ENCODE measurements at places on chromosomes 2 and 18.
A peak's percentile ranks its signal among the peaks of the same experiment; 100 is the strongest.

- DNase-seq = no peak
These were observed 255.4 kb downstream of the NDUFA10 start for GRCh38 chr2:239769554-239770245.

- no peak for DNase-seq
These were observed 34.5 kb upstream of the L3MBTL4 start for GRCh38 chr18:6449213-6449612.

DNA sequence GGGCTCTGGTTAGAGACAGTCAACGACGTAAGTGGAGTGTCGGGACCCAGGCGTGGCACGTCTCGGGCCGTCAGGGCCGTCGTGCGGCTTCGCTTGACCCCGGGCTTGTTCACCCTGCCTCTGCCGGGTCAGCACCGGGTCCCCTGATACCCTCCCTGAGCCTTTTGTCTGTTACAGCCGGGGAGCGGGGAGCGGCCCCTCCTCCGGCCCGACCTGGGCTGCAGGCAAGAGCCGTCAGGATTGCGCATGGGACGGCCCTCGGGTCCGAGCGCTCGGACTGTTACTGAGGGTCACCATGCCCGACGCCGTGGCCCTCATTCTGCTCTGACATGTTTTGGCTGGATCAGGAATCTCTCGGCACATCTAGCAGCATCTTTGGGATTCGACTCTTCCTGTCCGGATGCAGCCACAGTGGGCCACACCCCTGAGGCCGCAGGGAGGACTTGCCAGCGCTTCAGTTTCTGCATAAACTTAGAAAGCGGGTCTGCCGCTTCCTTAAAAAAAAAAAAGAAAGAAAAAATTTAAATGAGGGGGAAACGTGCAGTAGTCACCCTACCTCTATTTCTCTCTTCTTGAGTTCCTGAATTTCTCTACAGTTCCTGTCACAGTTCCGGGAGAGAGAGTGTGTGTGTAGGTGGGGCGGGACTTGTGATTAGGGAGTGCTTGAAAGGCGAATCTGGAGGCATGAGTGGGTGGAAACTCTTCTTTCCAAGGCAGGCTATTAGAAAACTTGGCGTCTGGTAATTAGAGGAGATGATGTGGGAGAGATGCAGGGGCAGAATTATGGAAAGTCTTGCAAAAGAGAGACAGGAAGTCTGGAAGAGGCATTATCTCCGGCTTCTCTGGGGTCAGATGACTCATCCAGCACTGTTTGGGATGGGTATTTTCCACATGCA, 909 bp downstream of the TMEM87B start:
- DNase-seq = peak; percentile 34

DNA sequence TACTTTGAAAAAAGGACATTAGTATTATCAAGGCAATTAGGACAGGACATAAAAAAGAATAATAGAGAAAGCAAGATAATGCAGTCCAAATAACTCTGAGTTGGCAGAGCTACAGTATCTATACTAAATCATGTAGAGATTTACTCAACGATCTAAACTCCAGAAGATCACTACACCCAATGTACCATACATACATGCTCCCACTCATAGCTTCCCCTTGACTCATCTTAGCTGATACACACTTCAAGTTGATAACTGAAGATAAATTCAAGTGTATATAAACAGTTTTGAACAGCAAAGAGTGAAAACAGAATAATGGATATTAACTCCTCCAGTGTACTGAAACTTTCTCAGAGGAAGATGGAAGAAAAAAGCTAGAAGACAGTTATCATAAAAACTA, 78.5 kb downstream of the SESTD1 start:
- DNase-seq = no peak

GRCh38 chr2:122596598-122596997, 841.1 kb downstream of the TSN start:
- no peak for DNase-seq

- DNase-seq = no peak
These were observed 333.9 kb downstream of the EIPR1 start for GRCh38 chr2:3043726-3044125.

- no peak for DNase-seq
These were observed 251.0 kb upstream of the CWC22 start for GRCh38 chr2:180258041-180258537.

GRCh38 chr2:164252568-164253287, 368.6 kb downstream of the GRB14 start:
- DNase-seq = peak; percentile 19

- DNase-seq = no peak
These were observed 80.1 kb downstream of the SOCS6 start for GRCh38 chr18:70368903-70369302.

- DNase-seq = peak; percentile 68
These were observed 494 bp downstream of the ANKZF1 start for GRCh38 chr2:219230059-219230540.

DNA sequence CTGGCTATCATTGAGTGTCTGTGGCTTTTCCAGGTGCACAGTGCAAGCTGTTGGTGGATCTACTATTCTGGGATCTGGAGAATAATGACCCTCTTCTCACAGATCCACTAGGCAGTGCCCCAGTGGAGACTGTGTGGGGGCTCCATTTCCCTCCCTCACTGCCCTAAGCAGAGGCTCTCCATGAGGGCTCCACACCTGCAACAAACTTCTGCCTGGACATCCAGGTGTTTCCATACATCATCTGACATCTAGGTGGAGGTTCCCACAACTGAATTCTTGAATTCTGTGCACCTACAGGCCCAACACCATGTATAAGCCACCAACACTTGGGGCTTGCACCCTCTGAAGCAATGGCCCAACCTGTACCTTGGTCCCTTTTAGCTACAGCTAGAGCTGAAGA, 775.4 kb upstream of the CDH2 start:
- DNase-seq = no peak

DNA sequence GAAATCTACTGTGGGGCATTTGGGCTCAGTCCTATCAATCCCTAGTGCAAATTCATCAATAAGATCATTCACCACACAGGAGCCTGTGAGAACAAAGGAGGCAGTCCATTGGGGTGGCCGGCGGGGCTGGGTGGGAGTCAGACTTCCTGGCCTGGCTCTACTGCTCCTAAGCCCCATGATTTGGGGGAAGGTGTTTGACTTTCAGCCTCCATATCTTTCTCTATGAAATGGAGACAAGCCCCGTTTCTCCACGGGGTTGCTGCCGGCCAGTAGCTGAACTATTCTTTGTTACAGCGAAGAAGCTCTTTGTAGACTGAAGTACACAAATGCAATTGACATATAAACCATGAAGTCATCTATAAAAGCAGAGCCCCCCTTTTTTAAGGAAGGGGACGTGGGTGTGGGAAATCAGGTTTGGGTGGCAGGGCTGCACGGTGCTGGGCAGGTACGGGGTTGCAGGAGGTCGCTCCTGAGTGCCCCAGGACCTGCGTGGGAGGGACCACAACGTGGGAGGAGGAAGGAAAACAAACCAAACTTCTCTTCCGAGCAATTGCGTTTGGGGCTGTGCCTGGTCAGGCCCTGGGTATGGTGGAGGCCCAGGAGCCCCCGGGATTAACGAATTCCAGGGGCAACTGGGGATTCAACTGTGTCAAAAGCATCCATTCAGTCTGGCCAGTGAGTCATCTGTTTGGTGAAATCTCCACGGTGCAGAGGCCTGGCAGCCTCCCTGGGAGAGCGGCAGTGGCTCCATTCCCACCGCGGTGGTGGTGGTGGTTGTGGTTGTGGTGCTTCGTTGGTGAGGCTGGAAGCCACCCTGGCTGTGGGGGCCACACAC, 18.2 kb downstream of the FBLN7 start:
- DNase-seq = peak; percentile 60

DNA sequence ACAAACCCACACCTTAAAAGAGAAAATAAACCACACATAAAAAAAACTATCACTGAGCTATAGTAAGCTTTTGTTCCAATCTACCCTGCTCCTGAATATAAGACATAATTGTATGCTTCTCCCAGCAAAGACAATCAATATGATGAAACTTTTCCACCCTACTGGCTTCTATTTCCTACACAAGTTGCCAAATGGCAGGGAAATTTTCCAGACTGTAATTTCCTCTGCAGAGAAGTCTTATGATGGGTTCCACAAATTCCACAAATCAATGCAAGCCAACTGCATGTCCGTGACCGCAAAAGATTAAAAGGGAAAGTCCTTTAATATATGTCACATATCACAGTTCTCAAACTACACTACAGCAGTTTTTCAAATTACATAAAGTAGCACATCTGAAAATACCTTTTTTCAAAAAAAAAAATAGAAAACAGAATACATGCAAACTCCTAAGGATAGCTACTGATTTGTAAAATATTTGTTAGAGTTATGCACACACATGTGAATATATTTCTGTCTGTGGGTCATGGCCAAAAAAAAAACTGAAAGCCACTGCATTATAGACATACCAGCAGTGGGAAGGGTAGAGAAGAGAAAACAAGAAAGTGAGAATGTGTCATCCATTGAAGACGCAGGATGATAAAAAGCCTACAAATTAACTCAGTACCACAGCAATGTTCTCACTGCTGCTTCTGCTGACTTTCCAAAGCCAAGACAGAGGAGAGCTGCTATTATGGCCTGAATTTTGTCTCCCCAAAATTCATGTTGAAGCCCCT, 61.4 kb downstream of the RPL31 start:
- no peak for DNase-seq

DNA sequence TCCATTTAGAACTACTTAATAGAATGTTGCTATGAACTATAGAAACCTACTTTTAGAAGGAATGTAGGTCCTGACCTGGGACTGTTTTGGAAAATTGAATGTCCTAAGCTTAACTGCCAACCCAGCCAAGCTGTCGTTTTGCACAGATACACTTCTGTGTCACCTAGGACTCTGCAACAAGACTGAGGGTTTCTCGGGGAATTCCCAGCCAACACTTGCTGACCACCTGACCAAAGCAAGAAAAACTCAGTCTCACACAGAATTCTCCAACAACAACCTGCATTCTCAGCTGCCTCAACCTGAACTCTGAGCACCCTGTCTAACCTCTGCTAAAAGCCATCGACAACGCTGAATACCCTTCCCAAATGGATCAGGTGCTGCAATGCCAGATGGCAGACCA, 128.2 kb downstream of the SS18 start:
- DNase-seq = no peak

DNA sequence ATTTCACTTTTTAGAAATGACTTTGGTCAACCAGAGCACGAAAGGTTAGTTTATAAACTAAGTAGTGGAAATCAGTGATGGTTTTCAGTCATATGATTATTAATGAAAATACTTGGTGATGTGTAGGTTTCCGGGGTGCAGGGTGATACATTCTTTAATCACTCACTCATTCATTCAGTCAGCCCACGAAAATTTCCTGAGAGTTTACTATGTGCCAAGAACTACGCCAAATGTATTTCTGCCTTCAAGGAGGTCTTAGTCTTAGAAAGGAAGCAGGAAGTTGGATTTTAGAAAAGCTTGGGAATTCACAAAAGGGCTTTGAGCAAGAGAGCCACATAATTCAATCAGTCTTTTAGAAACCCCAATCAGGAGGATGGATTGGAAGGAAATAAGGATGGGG, 543.6 kb downstream of the PLCL1 start:
- no peak for DNase-seq

DNA sequence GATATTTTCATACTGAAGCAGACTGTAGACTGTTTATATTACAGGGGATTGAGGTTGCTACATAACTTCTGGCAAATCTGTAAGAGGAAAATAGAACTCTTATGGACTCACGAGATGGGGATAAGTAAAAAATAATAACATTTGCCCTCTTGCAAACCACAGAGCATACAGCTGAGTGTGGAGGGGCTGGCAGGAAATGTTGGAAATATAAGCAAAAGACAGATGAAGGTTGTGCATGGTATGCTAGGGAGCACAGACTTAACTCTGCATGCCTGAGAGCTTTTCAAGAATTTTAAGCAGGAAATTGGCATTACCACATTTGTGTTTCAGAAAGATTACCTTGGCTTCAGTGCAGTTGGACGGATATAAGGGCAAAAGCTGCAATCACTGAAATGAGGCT, 411.1 kb downstream of the RAD51AP2 start:
- no peak for DNase-seq

DNA sequence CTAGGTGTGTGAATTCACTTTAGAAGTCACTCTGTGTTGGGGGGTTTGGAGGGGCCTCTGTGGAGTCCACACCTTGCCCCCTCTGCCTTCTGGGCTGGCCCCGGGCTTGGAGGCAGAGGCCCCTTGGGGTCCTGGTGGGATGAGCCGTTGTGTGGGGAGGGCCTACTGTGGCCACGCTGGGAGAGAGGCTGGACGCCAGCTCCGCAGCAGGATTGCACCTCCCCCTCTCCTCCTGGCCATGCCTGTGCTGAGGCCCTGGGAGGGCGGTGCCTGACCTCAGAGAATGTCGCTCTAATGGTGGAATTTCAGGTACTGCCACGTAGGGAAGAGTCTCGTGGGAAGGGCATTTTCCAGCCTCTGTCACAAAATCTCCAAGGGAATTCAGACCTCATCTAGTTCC, 237.0 kb downstream of the ATAD2B start:
- peak; percentile 33 for DNase-seq

GRCh38 chr18:64986906-64987495, 763.8 kb upstream of the CDH7 start:
- DNase-seq = no peak

DNA sequence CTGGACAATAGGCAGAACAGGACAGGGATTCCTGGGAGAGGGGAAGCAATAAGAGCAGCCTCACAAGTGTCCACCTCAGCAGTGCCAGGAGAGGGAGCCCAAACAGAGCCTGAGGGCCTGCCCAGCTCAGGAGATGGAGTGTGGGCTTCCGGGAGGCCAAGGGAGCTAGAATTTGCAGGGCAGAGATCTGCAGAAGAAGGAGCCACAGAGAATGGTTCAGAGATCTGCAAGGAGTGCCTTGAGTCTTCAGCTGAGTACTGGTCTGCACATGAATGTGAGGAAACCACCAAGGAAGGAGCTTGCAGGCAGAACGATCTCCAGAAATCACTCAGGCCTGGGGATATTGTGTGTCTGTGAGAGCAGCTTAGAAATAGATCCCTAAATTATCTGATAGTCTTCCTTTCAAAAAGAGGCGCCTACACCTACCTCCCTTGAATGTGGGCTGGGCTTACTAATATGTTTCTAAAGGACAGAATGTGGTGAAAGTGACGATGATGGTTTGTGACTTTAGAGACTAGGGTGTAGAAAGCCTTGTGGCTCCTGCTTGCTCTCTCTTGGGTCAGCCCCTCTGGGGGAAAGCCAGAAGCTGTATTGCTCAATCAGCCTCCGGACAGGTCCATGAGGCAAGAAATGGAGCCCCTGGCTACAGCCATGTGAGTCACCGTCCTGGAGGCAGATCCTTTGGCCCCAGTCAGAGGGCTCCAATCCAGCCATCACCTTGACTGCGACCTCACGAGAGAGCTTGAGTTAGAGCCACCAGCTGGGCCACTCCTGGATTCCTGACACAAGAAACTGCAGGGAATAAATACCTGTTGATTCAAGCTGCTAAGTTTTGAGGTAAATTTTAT, 7.6 kb upstream of the LPIN1 start:
- DNase-seq = peak; percentile 79

GRCh38 chr18:69874058-69874457, 73.6 kb downstream of the CD226 start:
- no peak for DNase-seq

GRCh38 chr2:157866666-157867642, 9.2 kb downstream of the ACVR1 start:
- DNase-seq = no peak
